Lung microvascular endothelial cell (primary cell): ENCODE measurements at places on chromosomes 1 and 21. TPM values are rescaled to one million over a fixed set of nuclear protein-coding genes. Genes with fewer than 3 reads are reported as not detected.

CFHR4 gene
- not detected in 2 replicates for total RNA-seq

NCAM2 gene
- under 0.01 TPM in 2 replicates for total RNA-seq

CELA2B gene
- total RNA-seq: not detected in 2 replicates

DMRTA2 gene
- total RNA-seq: not detected in 2 replicates

OR10J1 gene
- total RNA-seq: not detected in 2 replicates

CLCA2 gene
- not detected in 2 replicates for total RNA-seq

PRDX1 gene
- 759 and 904 TPM in 2 replicates for total RNA-seq

AUNIP gene
- total RNA-seq: 0.60 and 2.0 TPM in 2 replicates

HRNR gene
- total RNA-seq: not detected in 2 replicates

NEXN gene
- total RNA-seq: 1.3 and 6.3 TPM in 2 replicates

HPDL gene
- 0.60 and 1.3 TPM in 2 replicates for total RNA-seq

HYI gene
- total RNA-seq: 80.0 and 147 TPM in 2 replicates

PKLR gene
- total RNA-seq: under 0.01 TPM in 1 of 2 replicates, not detected in the other

C1orf94 gene
- not detected in 2 replicates for total RNA-seq

CXADR gene
- 36.0 and 77.6 TPM in 2 replicates for total RNA-seq

UBE2U gene
- total RNA-seq: 0.20 TPM in 1 of 2 replicates, not detected in the other

BTG3 gene
- 8.3 and 10.9 TPM in 2 replicates for total RNA-seq

MPL gene
- total RNA-seq: under 0.01 TPM in 1 of 2 replicates, not detected in the other

GOLT1A gene
- under 0.01 TPM in 2 replicates for total RNA-seq

KCNK2 gene
- under 0.01 TPM in 1 of 2 replicates, not detected in the other for total RNA-seq

TDRD5 gene
- total RNA-seq: 0.20 and 0.22 TPM in 2 replicates

ZFP69 gene
- total RNA-seq: 1.3 and 2.0 TPM in 2 replicates

RASSF5 gene
- total RNA-seq: under 0.01 and 0.22 TPM in 2 replicates

PRKAA2 gene
- total RNA-seq: 1.7 and 4.0 TPM in 2 replicates
